Activated CD4-positive, alpha-beta T cell treated with anti-CD3 and anti-CD28 coated beads for 36 hours (primary cell): ENCODE measurements at places on chromosomes 5 and 9. TPM values are rescaled to one million over a fixed set of nuclear protein-coding genes. Genes with fewer than 3 reads are reported as not detected.
A peak's percentile ranks its signal among the peaks of the same experiment; 100 is the strongest.

- DNase-seq, result peak; percentile 81
Measured at GRCh38 chr5:179146277-179146676, 86.1 kb downstream of the ZNF354C start.

DNA sequence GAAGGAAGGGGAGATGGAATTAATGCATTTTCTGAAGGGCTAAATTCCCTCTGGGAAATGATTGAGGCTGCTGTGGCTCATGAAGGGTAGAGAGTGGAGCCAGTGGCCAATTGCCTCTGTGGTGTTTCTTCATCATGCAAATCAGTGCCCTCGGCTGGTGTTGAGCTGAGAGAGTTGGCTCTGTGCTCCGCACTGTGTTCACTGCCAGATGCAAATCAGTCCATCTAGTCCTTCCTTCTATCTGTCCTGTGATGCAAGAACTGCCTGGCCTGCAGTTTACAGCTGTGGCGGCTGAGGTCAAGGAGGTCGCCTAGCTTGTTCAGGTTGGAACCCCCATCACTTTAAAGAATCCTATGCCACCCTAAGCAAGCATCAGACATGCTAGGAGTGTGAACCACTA is 6.0 kb downstream of the TMEM171 start:
- no peak for DNase-seq

DNA sequence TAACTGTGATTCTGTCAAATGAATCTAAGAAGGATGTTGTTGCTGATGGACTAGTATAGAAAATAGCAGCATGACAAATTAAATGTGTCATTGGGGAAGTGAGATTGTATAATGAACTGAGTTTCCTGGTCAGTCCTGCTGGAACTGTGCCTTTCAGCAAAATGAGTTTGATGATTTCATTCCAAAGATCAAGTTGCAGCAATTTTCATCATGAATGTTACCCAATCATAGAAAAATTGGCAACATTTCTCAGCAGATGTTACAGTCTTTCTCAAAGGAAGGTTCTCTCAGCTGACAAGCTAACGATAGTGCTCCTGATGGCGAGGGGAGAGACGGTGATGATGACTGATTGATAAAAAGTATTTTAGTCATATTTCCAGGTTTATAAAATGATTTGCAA is 10.7 kb downstream of the PCDHAC2 start:
- DNase-seq, result no peak

SHB gene
- 1.3 TPM for total RNA-seq
